ENCODE measurements at places on chromosomes 4 and X.

DNA sequence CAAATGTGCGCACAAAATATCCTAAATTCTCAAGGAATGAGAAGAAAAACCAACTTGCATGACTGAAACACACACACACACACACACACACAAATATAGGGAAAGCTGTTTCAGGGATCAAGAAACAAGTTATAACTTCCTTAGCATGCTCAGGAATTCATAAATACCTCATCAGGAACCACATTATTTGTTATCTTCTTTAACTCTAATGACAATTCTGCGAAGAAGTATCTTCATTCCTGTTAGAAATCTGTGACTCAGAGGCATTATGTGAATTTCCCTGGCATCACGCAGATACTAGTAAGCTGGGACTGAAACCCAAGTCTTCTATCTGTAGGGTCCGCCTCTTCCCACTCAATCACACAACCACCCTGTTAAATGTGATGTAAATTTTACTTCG is 30.3 kb downstream of the TMPRSS11A start:
- no peak for DNase-seq

- DNase-seq, result no peak
These were observed 518.3 kb upstream of the ZFP42 start for GRCh38 chr4:187477224-187477623.

DNA sequence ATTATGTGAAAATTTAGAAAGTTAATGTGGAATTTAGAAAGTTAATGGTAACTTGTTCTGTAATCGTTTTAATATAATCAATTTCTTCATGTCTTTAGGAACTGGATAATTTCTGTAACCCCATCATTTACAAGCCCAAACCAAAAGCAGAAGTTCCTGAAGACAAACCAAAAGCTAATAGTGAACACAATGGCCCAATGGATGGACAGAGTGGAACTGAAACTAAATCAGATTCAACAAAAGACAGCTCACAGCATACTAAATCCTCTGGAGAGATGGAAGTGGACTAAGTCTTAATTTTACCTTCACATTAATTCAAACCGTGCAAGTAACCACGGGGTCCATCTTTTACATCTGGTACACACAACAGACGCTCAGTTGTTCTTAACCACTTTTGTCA is 48.1 kb upstream of the PLK4 start:
- no peak for DNase-seq

- no peak for DNase-seq
These were observed 9.7 kb downstream of the UNC5C start for GRCh38 chr4:95539106-95539505.

DNA sequence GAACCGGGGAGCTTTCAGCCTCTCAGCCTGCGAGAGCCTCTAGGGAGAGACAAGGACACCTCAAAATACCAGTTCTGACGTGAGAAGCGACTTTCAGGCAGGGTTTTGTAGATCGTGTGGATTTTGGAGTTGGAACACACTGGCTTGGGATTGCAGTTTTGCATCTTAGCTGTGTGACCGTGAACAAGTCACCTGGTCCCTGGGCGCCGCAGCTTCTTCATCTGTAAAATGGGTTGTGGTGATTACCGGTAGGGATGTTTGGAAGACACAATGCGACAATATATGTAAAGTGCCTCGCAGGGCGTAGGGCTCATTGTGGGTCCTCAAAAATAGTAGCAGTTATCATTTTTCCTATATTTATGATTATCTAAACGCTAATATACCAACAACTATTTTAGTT is 43.7 kb upstream of the STOX2 start:
- DNase-seq, result no peak
